Suprapubic skin (tissue), 4 donors: ENCODE measurements at places on chromosomes 1 and 21.

DNA sequence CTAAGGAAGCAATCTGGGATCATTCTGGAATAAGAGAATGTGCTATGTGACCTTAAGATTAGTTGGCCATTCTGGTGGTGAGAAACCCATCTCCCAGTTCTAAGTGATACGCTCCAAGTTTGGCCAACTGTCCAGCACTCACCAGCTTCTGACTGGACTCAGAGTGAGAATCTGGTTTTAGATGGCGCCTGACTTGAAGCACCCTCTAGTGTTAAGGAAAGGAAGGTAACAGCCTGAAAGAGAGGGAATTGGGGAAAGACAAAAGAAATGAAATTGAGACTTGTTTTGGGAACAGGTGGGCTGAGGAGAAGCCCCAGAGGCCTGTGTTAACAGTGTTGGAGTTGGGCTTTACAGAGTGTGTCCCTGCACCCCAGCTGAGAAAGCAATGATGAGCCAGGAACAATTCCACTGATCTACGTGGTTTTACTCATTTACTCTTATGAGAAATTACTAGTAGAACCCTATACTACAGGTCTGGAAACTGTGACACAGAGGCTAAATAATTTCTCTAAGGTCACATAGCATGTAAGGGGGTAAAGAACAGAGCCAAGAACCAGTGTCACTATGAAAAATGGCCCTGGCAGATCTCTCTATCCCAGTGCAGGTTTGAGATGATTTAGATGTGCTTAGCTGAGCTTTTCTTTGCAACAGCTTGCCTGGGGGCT lies 9.3 kb upstream of the FCAMR start:
- H3K27me3 ChIP-seq = no peaks in the 10 kb centered on the region
- no peak overlapping the region for H3K27ac ChIP-seq
- no peak overlapping the region for H3K4me3 ChIP-seq
- no peaks in the 10 kb centered on the region for H3K36me3 ChIP-seq

DNA sequence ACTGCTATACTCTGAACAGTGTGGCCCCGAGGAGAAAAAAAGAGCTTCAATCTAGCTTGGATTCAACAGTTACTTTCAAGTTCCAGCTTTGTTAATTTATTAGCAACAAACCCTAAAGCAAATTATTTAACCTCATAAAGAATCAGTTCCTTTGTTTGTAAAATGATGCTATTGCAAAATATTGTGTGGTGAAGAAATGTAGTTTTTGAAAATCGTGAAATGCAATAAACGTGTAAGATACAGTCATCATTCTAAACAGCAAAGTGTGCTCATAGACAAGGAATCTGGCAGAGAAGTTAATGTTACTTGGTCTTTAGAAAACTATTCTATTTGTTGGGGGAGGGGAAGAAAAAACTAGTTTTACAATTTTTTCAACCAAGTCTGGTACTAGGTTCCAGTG lies 297.6 kb upstream of the ADGRL4 start:
- H3K27me3 ChIP-seq = no peaks in the 10 kb centered on the region
- DNase-seq = no peak
- no peaks in the 10 kb centered on the region for H3K36me3 ChIP-seq
- H3K4me1 ChIP-seq = no peaks in the 10 kb centered on the region
- H3K27ac ChIP-seq = no peak overlapping the region

DNA sequence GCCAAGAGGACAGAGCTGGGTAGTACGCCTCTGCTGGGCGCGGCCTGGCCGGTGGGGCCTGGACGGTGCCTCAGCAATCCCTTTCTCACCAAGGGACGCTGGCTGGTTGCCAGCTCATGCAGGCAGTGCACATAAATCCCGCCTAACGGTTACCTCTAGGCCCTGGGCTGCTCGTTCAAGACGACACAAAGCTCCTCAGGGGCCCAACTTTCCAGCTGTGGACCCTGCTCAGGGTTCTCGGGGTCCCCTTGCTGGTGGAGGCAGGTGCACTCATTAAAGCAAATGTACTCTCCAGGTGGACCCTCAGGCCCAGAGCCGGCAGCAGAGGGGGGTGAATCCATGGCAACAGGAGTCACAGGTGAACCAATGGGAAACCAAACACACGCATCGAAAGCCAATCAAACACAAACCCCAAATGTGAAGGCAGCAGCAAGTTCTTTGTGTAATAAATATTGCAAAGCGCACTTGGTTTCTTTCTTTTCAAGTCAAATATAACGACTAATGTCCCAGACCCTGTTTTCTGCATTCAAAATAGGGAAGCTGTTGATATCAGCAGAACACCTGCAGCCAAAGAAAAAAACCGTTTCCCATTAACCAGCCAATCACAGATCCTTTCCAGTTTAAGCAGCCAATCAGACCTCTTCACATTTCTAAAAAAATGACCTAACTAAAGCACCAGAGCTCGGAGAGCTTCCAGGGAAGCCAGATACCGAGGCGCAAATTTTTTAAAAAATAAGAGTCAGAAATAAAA lies 26.1 kb upstream of the CLSTN1 start:
- H3K27ac ChIP-seq = no peak overlapping the region
- H3K4me1 ChIP-seq = peaks cover 16% of the 10 kb centered on the region

DNA sequence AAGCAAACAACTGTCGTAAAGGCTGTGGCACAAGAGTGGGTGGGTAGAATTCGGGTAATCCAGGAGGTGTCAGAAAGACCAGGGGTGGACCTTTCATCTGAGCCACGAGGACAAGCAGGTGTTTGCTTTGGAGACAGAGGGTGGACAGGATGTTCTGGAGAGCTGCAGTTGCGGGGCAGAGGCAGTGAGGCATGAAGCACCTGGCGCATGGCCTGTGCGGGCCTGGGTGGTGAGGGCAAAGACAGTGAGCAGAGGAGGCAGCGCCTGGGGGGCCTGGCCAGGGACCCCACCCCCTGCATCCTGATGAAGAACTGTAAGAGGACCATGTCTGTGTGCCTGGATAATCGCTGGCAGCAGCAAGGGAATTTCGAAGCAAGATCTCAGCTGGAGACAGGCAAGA lies 24.9 kb downstream of the KIF26B start:
- H3K4me1 ChIP-seq = no peaks in the 10 kb centered on the region
- H3K27me3 ChIP-seq = no peaks in the 10 kb centered on the region
- DNase-seq = no peak

DNA sequence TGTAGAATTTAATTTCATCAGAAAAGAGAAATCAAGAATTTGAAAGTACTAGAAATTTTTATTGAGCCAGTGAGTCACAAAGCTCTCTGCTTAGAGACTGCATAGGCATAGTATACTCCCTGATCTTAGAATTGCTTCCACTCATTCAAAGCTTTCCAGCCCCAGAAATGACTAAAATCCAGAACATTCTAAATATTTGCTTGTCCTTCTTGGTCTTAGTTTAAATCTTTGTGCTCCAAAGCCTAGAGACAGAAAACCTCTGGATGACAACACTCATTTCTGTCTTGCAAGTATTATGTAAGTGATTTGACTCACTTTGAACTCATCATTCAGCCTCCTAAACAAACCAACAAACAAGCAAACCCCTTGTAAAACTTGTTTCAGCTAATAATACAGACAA lies 74.2 kb downstream of the PTPRC start:
- no peaks in the 10 kb centered on the region for H3K36me3 ChIP-seq
- H3K27me3 ChIP-seq = no peaks in the 10 kb centered on the region
- no peak for DNase-seq
- H3K4me3 ChIP-seq = no peak overlapping the region

- no peak overlapping the region for H3K27ac ChIP-seq
- no peaks in the 10 kb centered on the region for H3K36me3 ChIP-seq
- no peak for DNase-seq
- H3K27me3 ChIP-seq = no peaks in the 10 kb centered on the region
- H3K4me1 ChIP-seq = no peaks in the 10 kb centered on the region
- H3K4me3 ChIP-seq = no peak overlapping the region
These were observed 440.9 kb upstream of the LRRC7 start for GRCh38 chr1:69126796-69127195.

- DNase-seq = no peak
- H3K4me1 ChIP-seq = peaks cover 21% of the 10 kb centered on the region
- H3K27me3 ChIP-seq = no peaks in the 10 kb centered on the region
- no peak overlapping the region for H3K27ac ChIP-seq
- H3K36me3 ChIP-seq = no peaks in the 10 kb centered on the region
- no peak overlapping the region for H3K4me3 ChIP-seq
These were observed 5.3 kb upstream of the CDCP2 start for GRCh38 chr1:54158071-54158470.

DNA sequence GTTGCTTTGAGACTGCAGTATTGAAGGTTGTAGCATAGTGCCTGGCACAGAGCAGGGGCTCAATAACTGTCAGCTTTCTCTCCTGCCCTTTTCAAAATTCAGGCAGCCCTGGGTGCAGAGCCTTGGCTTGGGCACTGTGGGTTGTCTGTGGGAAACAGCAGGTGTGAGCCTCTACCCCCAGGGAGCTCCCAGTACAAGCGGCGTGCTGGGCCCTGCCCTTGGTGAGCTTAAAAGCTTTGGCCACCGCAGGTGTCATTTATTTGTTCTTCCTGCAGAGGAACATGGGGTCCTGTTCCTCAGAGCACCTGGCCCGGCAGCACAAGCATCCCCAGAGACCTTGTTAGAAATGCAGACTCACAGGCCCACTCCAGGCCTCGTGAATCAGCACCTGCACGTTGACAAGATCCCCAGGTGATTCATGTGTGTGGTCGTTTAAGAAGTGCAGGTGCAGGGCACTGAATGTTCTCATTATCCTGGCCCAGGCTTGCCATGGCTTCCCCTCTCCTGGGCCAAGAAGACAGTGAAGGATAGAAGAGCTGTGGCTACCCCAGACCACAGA lies 29.9 kb upstream of the IGSF21 start:
- DNase-seq = no peak
- H3K36me3 ChIP-seq = no peaks in the 10 kb centered on the region
- H3K27me3 ChIP-seq = peaks cover 38% of the 10 kb centered on the region

- no peak for DNase-seq
- H3K27me3 ChIP-seq = no peaks in the 10 kb centered on the region
- H3K27ac ChIP-seq = no peak within 1 kb of the TSS
- no peaks in the 10 kb centered on the region for H3K36me3 ChIP-seq
These were observed at the start of gene CD1E for GRCh38 chr1:158353303-158354075. TSS of gene CD1E (plus strand) at chr1:158353894. CDS start at chr1:158353989, 95 bp downstream.

DNA sequence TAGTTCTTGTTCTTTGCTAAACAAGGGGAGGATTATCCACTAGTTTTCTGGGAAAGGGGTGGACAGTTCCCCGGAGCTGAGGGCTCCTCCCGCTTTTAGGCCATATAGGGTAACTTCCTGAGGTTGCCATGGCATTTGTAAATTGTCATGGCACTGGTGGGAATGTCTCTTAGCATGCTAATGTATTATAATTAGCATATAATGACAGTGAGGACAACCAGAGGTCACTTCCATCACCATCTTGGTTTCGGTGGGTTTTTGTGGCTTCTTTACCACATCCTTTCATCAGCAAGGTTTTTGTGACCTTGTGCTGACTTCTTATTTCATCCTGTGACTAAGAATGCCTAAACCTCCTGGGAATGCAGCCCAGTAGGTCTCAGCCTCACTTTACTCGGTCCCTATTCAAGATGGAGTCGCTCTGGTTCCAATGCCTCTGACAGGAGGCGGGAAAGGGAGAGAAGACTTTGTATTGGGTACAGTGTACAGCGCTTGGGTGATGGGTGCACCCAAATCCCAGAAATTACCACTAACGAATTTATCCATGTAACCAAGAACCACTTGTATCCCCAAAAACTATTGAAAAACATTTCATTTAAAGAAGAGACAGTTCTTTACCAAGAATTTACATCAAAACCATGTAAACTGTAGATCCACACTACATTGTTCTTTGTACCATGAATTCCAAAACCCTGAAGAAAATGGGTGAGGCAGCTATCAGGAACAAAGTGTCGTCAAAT lies 8.7 kb upstream of the SLC2A5 start:
- peaks cover 12% of the 10 kb centered on the region for H3K4me1 ChIP-seq
- no peaks in the 10 kb centered on the region for H3K36me3 ChIP-seq
- DNase-seq = no peak
- no peak overlapping the region for H3K4me3 ChIP-seq

DNA sequence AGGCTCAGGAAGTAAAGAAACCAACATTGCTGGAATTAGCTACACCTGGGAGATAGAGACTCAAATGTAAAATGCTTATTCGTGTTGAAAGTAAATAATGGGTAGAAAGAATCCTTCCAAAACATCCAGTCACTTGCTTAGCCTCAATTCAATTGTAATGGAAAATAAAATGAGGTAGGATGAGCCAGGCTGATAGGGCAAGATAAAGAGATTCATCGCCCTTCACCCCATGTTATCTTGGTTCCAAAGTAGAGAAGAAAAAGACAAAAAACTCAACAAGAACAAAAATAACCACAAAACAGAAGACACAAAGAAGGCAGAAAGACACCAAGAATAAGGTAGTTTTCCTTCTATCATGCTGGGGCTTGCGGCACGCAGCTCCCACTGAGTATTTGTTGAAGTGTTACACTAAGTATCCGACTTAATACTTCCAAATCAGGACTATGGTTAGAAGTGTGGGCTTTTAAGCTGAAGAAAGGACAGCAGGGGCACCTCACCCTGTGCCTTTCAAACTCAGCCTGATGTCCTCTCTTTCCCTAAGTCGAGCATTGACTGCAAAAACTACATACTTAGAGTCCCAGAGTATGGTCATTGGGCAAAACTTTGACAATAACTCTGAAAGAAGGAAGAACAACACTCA lies 202.1 kb downstream of the VAV3 start:
- no peak for DNase-seq
- H3K4me3 ChIP-seq = no peak overlapping the region
- H3K27me3 ChIP-seq = no peaks in the 10 kb centered on the region
- H3K36me3 ChIP-seq = no peaks in the 10 kb centered on the region

- no peak for DNase-seq
- H3K36me3 ChIP-seq = no peaks in the 10 kb centered on the region
- H3K4me1 ChIP-seq = peaks cover under 1% of the 10 kb centered on the region
- H3K27me3 ChIP-seq = peaks cover under 1% of the 10 kb centered on the region
- H3K27ac ChIP-seq = no peak overlapping the region
These were observed 18.0 kb downstream of the BMP8A start for GRCh38 chr1:39509360-39510009.

DNA sequence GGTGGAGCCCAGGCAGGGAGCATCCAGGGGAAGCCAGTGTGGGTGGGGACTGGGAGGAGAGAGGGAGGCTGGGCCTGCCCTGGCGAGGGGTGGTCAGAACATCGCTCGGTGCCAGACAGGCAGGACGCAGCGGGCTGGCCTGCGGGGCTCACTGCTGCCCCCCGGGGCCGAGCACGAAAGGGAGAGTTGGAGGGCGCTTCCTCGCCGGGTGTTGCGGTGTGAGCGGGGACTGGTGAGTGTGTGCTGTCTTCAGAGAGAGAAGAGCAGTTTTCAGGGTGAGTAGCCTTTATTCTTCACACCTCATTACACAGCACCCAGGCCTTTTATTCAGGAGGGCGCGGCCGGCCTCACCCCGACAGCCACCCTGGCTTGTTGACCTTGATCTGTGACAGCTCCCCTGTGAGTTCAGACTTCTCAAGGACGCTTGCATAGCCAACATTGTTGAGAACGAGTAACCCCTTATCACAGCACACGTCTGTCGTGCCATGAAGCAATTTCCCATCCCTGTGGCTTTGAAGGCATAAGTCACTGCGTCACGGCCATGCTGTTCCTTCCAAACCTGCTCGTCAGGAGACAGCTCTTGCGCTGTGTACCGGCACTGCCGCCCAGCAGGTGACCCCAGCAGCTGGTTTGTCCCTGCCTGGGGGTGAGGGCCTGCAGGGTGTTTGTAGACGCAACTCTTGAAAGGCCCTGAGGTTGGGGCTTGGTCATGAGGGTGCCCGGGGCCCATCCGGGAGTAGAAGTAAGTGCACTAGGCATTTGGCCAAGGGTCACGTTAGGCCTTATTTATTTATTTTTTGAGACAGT lies 54.6 kb downstream of the PRKCZ start:
- H3K4me1 ChIP-seq = no peaks in the 10 kb centered on the region
- no peak for DNase-seq
- no peak overlapping the region for H3K4me3 ChIP-seq

GRCh38 chr1:174998569-174999215 lies 1.1 kb upstream of the CACYBP start:
- no peaks in the 10 kb centered on the region for H3K27me3 ChIP-seq
- DNase-seq = peak; percentile 82
- peaks cover 32% of the 10 kb centered on the region for H3K4me1 ChIP-seq
- H3K36me3 ChIP-seq = no peaks in the 10 kb centered on the region
- H3K27ac ChIP-seq = peak overlapping the region; percentile 95
